ENCODE measurements at places on chromosomes 1 and 21.

GRCh38 chr1:155890251-155890650 lies 20.9 kb downstream of the RIT1 start:
- no peak for DNase-seq

- DNase-seq: no peak
These were observed 12.0 kb upstream of the TMPRSS2 start for GRCh38 chr21:41519806-41520559.

- peak; percentile 4 for DNase-seq
These were observed 427.2 kb downstream of the KCNT2 start for GRCh38 chr1:196180847-196181593.

GRCh38 chr1:35852241-35852640 lies 30.8 kb upstream of the AGO1 start:
- DNase-seq: no peak

DNA sequence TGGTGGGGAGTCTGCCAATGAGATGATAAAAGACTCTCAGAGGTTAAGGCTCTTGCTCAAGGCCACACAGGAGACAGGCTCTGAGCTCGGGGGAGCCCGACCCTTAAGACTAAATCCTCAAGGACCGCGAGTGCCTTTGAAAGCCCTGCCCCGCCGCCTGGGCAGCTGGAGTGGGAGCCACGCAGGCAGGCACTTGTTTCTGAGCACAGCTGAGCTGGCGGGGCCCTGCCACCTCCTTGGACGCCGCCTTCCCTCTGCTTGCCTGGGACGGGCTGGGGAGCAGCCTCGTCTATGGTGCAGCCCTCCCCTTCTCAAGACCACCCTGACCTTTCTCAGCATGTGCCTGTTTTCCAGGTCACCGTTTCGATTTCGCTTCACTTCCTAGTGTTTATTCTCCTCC lies 169.3 kb downstream of the CAMTA1 start:
- no peak for DNase-seq

GRCh38 chr1:46675549-46676314 lies 4.1 kb downstream of the TEX38 start:
- DNase-seq: no peak

DNA sequence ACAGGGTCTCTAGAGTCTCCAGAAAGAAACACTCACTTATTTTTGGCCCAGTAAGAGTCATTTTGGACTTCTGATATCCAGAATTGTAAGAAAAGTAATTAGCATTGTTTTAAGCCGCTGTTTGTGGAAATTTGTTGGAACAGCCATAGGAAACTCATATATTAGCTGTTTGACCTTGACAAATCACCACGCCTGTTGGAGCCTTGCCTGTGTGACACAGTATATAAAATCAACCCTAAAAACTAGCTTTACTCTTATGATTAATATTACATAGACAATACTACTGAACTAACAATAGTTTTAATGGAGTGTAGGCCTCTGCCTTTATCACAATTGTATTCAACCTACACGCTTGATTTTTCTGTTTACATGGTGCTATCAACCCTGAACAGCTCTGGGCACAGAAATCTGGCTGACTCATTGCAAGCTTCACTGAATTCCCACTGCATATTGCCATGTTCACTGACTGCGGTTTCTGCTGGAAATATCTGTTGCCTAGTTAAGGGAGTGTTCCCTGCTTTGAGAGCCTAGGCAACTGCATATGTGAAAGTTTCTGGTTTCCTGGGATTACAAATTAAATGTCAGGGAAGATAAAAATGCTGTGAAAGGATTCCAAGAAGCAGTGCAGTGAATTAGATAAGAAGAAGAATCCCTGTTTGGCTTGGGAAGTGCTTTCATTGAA lies 419.5 kb upstream of the DEPDC1 start:
- peak; percentile 14 for DNase-seq

GRCh38 chr1:40396420-40396819 lies 22.9 kb downstream of the SMAP2 start:
- DNase-seq: no peak

GRCh38 chr1:57157818-57158603 lies 192.2 kb upstream of the C8B start:
- DNase-seq: no peak

DNA sequence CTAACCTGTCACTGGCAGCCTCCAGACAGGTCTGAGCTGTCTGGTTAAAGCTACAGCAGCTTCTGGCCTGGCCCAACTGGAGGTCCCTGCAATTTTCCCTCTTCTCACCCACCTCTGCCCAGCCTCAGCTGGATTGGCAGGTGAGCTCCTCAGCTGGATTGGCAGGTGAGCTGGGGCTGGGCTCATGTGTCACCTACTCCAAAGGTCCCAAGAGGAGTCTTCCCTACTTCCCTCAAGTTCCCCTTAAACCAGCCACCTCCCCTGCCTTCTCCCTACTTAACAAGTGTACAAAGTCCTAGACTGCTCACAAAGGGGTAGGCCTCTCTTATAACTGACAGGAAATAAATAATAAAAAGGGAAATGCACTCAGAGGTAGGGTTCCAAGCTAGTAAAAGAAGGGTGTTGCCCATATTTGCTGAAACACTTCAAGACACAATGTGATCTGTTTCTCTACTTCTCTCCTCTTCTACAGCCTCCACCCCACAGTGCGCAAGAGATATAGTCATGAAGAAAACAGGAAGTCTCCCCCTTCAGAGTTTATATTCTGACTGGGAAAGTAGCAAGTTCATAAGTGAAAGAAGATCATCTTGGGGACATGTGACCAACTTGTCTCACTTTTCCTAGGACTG lies at the start of gene GPA33:
TSS of gene GPA33 (minus strand) at position 64 of the 629 bp plus-strand sequence. CDS start 90 bp downstream, outside the sequence.
- no peak for DNase-seq

- DNase-seq: no peak
These were observed 515.6 kb downstream of the NEGR1 start for GRCh38 chr1:71766748-71767147.

DNA sequence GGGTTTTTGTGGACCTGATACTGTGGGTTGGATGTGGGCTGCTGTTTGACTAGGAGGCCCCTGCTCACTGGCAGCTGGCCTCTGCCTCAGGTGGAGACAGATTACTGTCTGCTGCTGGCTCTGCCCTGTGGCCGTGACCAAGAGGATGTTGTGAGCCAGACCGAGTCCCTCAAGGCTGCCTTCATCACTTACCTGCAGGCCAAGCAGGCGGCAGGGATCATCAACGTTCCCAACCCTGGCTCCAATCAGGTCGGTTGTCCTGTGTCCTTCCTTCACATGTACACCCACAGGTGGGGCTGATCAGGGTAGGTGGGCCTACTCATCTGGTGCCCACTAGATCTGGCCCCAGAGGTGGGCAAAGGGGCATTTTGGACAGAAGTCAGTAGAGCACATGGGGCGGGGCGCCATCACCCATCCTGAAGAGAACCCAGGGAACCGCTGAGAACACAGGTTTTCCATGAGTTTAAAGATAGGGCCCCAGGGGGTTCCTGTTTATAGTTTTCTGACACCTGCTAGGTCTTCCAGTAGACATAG lies 37.2 kb downstream of the ZBTB17 start:
- DNase-seq: no peak

GRCh38 chr1:227895828-227896685 lies 51.7 kb downstream of the WNT9A start:
- DNase-seq: peak; percentile 93

- peak; percentile 56 for DNase-seq
These were observed 14.2 kb upstream of the SLC44A3 start for GRCh38 chr1:94805912-94806311.

DNA sequence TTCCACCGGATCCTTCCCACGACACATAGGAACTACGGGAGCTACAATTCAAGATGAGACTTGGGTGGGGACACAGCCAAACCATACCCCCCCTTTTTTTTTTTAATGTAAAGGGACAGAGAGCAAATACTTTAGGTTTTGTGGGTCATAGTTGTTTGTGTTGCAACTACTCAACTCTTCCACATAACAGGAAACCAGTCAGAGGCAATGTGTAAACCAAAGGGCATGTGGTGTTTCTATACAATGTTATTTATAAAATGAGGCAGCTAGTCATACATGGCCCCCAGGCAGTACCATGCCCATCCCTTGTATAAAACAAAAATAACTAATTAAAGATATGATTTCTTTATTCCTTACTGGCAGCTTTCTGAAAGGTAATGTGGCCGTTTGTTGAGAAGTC lies 845.4 kb upstream of the ADAMTS5 start:
- no peak for DNase-seq

DNA sequence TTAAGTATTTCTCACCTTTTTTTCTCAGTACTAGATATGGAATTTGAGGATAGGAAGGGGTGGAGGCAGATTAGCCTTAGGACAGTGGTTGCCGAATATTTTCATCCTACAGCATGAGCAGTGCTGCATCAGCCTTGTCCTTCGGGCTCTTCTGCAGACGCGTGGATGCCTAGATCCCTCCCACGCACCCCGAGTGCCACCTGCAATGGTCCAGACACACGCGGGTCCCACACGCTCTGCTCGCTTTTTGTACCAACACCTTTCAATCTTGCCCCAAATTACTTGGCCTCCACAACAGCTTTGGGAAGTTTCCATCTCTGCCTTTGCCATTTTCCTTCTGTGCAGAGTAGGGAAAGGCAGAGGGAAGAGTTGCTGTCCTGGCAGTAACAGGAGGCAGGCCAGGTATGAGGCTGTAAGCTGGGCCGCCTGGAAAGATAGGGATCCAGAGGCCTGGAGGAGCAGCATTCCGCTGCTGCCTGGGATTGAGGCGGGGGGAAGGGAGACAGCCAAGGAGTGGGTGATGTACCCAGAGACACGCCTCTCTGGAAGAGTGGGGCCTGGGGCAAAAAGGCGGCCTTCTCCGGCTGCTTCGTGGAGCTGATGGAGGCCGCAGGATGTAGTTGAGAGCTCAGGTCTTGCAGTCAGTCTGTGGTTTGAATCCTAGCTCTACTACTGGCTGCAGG lies 467.7 kb downstream of the KIF26B start:
- DNase-seq: peak; percentile 94

DNA sequence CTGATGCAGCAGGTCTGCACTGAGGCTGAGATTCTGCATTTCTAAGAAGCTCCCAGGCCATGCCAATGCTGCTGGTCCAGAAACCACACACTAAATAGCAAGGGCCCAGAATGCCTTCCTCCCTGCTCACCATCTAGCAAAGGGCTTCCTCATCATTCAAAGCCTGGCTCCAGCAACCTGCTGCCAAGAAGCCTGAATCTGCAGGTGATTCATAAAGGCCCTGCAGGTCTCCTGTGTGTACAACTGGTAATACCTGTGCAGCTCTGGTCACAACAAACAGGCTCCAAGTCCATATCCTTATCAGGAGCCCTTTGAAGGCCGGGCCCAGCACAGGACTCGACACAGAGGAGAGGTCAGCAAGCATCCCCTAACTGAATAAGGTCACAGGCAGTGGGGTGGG lies 26.7 kb downstream of the GLIS1 start:
- no peak for DNase-seq

- no peak for DNase-seq
These were observed 18.2 kb downstream of the PHLDA3 start for GRCh38 chr1:201450721-201451291.

DNA sequence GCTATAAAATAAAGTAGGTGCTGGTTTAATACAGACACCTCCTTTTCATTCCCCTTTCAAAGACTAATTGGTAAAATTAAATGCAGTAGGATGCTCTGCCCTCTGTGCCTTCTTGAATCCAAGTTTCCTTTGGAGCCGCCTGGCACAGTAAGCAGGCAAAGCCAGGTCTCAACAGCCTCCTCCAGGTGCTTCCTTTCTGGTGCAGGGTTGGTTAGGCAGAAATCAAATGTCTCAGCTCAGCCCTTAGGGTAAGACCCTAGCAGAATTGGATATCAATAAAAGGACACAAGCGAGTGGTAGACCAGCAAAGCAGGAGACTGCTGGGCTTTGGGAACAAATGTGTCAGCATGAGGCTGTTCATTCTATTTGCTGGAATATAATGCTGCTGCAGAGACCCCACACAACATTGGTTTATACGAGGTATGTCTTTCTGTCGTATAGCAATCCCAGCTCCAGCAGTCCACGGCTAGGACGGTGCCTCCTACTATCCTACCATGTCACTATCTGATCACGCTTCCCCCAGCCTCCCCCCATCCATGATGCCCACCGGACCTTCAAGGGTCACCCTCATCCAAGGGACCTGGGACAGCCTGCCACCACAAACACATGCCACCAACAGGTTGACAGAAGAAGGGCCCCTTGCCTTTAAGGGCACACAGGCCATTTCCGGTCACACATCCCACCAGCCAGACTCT lies 58.4 kb downstream of the CAPN2 start:
- no peak for DNase-seq

GRCh38 chr1:169138866-169139670 lies 32.6 kb downstream of the ATP1B1 start:
- no peak for DNase-seq

GRCh38 chr1:244080343-244080929 lies 29.4 kb downstream of the ZBTB18 start:
- DNase-seq: no peak

Measured in ELF-1 (cell line).